ENCODE measurements at places on chromosomes 2 and 18.
A peak's percentile ranks its signal among the peaks of the same experiment; 100 is the strongest.

DNA sequence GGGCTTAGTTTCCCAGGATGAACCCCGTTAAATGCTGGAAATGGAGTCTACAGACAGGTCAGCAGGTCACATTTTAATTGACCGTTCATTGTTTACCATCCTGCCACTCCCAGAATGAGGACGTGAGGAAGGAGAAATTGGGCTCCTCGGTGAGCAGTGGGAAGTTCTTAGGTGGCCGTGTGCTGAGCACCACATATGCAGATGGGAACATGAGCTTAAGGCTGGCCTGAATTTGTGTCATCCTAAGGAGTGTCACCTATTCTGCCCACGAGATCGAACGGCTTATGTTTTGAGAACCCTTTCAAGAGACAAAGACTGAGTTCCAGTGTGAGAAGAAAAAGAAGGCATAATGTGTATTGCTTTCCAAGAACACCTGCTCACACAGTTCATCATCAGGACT is 234.4 kb upstream of the PXDN start:
- H3K4me3 ChIP-seq, result no peak overlapping the region
- H3K4me1 ChIP-seq, result no peaks in the 10 kb centered on the region
- H3K27me3 ChIP-seq, result no peaks in the 10 kb centered on the region
- DNase-seq, result no peak
- no peaks in the 10 kb centered on the region for H3K36me3 ChIP-seq

DNA sequence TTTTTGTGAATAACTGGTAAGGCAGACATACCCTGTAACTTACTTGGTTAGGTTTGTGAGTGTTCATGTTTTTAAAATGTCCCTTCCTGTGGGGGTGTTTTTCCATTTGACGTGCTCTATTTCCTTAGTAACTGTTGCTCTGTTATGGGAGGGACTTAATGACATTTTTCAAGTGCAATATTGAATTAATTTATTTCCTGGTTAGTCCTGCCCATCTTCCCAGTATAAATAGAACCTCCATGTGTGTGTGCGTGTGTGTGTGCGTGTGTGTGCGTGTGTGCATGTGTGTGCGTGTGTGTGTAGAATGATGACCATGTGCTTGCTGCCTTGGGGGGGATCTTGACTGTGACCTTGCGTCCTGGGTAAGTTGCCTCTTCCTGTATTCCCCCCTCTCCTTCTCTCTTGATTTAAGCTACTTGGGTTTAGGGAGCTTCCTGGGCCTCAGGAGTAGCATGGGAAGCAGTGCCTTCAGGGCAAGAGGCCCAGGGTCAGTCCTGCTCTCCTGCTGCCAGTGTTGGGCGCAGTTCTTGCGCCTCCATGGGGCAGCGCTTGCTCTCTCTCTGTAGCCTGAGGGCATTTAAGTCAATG is 163.9 kb downstream of the LDLRAD4 start:
- H3K4me1 ChIP-seq, result peaks cover 49% of the 10 kb centered on the region
- H3K27me3 ChIP-seq, result no peaks in the 10 kb centered on the region
- no peak for DNase-seq
- H3K27ac ChIP-seq, result peak overlapping the region; percentile 70
- H3K36me3 ChIP-seq, result peaks cover under 1% of the 10 kb centered on the region
- H3K4me3 ChIP-seq, result peak overlapping the region; percentile 43

DNA sequence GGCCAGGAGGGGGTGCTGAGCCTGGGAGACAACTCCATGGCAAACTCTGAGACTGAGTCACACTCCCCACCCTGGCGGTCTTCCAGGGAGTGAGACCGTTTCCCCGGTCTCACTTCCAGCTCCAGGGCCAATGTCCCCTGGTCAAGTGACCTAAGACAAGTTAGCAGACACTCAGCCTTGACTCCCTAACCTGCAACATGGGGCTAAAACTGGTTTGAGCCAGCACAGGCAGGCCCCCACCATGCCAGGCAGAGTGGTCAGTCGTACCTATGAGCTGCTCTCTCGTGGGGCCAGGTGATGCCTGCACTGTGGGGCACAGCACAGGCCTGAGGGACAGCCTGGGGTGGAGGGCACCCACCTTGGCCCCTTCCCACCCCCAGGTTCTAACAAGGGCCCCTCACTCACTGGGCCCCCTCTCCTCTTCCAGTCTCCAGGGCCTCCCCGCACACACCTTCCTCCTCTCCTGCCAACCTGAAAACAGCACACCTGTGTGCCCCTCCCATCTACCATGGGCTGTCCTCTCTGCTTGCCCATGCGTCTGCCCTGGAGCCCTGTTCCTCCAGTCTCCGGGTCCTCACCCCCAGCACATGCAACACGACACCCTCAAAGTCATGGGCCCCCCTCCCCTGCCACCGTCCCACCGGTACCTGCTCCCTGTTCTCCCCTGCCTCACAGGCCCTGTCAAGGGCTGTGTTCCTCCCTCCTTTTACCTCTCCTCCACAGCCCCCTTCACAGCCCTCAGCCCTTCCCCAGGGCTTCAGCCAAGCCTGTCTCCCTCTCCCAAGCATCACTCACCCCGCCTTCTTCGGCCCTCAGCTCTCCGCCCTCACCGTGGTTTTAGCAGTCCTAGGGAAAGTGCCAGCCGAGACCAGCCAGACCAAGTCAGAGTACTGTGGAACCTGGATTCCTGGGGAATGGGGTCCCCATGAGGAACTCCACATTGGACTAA is 1.6 kb downstream of the GPR17 start:
- peaks cover 16% of the 10 kb centered on the region for H3K4me1 ChIP-seq
- DNase-seq, result peak; percentile 68
- H3K27ac ChIP-seq, result peak overlapping the region; percentile 50
- no peaks in the 10 kb centered on the region for H3K27me3 ChIP-seq
- no peak overlapping the region for H3K4me3 ChIP-seq

DNA sequence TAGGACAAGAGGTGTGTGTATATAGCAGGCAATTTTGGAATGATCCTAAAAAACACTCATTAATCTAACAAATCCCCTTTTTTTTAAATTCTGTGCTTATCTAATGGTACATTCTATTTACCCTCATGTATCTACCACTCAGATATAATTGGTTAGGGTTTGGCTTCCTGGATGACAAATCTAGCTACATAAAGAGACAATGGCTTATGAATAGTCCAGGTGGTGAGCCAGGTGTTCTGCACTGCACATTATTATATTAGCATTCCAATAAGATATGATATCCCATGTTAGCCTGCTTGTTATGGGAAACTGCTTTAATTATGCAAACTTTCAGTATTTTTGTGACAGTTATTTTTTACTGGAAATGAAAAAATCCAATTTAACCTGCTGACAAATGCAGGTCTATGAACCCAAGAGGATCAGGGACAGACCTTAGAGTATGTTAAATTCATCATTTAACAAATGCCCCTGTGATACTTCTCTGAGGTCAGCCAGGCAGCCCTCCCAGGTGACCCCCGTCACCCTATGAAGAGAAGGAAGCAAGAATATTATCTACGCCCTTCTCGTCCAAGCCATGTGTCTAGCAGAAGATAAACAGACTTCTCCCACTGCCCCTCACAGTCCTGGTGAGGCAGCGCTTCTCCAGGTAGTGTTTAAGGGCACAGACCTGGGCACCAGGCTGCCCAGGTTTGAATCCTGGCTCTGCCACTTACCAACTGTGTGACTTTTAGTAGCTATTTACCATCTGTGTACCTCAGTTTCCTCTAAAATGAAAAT is 83.0 kb downstream of the ADD2 start:
- no peaks in the 10 kb centered on the region for H3K36me3 ChIP-seq
- no peak overlapping the region for H3K4me3 ChIP-seq
- H3K27ac ChIP-seq, result no peak overlapping the region
- DNase-seq, result no peak
- no peaks in the 10 kb centered on the region for H3K4me1 ChIP-seq

- H3K27me3 ChIP-seq, result no peaks in the 10 kb centered on the region
- H3K4me3 ChIP-seq, result no peak overlapping the region
- H3K36me3 ChIP-seq, result no peaks in the 10 kb centered on the region
- no peak for DNase-seq
Observed at GRCh38 chr2:119753041-119753929, 6.4 kb upstream of the PTPN4 start.

DNA sequence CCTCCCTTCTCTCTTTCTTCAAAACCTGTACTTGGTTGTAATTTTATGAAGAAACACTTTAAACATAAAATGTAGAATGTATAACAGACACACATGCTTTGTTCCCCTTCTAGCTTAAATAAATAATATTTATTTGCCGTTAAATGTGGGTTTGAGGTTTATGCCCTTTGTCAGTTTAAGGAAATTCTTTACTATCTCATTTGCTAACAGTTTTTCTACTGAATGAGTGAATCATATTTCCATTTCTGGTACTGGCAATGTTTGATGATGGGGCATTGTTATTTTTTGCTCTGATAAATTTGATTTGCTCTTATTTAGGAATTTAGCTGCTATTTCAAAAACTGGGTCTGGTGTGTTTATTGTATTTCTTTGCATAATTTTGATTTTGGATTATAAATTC is 555.6 kb downstream of the CCDC85A start:
- no peak overlapping the region for H3K27ac ChIP-seq

DNA sequence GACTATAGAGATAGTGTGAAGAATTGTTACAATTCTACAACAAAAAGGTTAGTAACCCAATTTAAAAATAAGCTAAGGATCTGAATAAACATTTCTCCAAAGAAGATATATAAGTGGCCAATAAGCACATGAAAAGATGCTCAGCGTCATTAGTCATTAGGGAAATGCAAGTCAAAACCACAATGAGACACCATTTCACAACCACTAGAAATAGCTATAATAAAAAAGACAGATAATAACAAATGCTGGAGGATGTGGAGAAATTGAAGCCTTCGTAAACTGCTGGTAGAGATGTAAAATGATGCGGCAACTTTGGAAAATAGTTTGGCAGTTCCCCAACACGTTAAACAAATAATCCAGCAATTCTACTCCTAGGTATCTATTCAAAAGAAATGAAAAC is 366.5 kb upstream of the POU3F3 start:
- no peak overlapping the region for H3K27ac ChIP-seq
- no peaks in the 10 kb centered on the region for H3K4me1 ChIP-seq
- no peaks in the 10 kb centered on the region for H3K36me3 ChIP-seq
- no peak for DNase-seq
- H3K4me3 ChIP-seq, result no peak overlapping the region

DNA sequence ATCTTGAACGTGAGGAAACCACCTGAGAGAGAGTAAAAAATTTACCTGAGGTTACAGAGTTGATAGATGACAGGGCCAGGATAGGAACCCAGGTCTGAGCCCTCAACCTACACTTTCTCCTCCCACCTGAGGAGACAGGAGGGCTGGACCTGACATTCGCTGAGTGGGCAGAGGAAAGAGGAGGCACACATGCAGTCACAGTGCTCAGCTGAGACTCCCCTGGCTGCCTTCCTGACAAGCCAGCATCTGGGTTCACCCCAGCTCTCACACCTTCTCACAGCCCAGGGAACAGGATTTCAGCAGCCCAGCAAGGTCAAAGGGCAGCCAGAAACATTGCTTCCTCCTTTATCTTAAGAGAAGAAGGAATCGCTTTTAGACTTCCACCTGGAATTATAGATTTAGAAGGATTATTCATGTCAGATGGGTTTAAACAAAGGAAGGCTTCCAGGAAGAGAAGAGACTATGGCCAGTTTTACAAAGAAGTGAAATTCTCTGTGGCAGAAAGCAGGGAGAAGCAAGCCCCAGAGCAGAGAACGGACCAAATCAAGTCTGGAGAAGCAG is 18.1 kb upstream of the PKDCC start:
- peaks cover 17% of the 10 kb centered on the region for H3K4me1 ChIP-seq
- no peak overlapping the region for H3K27ac ChIP-seq
- DNase-seq, result no peak
- no peaks in the 10 kb centered on the region for H3K27me3 ChIP-seq
- H3K36me3 ChIP-seq, result no peaks in the 10 kb centered on the region

DNA sequence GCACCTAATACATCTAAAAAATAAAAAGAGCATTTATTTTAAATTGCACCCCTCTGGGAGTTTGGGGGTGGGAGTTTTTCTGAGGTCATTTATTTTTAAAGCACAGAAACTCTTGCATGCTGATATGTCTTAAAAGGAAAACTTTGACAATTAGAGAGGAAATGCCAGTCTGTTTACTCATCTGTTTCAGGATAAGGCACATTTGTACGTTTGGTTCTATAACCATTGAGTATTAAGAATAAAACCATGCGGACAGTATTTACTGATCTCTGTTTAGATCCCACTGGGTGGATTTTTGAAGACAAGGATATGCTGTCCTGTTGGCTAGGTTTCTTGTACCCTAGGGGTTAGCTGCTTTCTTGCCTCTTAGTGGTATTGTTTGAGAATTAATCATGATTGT is 122.9 kb downstream of the TANC1 start:
- no peaks in the 10 kb centered on the region for H3K27me3 ChIP-seq
- no peak for DNase-seq
- H3K27ac ChIP-seq, result peak overlapping the region; percentile 38
- H3K36me3 ChIP-seq, result no peaks in the 10 kb centered on the region

DNA sequence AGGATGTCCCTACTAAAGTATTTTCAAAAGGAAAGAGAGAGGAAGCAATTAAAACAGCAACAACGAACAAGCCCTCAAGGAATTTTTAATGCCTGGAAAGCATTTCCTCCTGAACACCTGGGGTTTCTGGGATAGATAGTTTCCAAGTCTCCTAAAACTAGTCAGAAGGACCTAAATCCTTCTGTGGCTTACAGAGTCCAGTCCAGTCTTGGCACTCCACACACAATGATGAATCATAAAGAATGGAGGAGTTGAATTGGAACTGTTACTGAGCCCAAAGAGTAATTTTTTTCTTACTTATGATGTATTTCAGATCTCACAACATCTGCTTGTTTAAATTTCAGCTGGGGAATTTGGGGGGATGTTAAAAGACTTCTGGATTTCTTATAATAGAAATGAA is 144.6 kb upstream of the SETBP1 start:
- DNase-seq, result no peak
- H3K4me1 ChIP-seq, result no peaks in the 10 kb centered on the region
- no peak overlapping the region for H3K4me3 ChIP-seq
- no peak overlapping the region for H3K27ac ChIP-seq
- H3K27me3 ChIP-seq, result no peaks in the 10 kb centered on the region

DNA sequence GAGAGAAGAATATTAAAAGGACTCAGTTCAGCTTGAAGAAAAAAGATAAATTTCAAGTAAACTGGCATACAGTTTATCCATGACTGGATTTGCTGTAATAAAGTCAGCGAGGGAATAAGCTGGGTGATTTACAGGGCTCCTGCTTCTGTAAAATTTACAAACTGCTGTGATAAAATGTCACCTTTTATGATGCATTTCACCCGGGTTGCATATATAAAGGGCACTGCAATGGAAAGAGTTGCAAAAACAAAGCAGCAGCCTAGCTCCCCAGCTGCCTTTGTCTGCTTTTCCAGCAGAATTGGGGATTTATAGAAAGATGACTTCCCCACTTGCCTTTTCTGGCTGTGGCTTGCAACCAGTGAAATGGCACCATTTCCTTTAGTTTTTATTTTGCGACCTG is 132.5 kb upstream of the LHCGR start:
- H3K27ac ChIP-seq, result no peak overlapping the region
- no peaks in the 10 kb centered on the region for H3K27me3 ChIP-seq
- no peaks in the 10 kb centered on the region for H3K36me3 ChIP-seq

GRCh38 chr18:54205959-54206358 is 18.5 kb downstream of the MBD2 start:
- no peak overlapping the region for H3K4me3 ChIP-seq
- H3K36me3 ChIP-seq, result peaks cover 36% of the 10 kb centered on the region
- DNase-seq, result no peak

- no peak overlapping the region for H3K27ac ChIP-seq
- no peaks in the 10 kb centered on the region for H3K36me3 ChIP-seq
Observed at GRCh38 chr18:26406854-26407517, 141.4 kb downstream of the KCTD1 start.

Data from psoas muscle (tissue), 8 donors.